Activated CD4-positive, CD25-positive, alpha-beta regulatory T cell treated with anti-CD3 and anti-CD28 coated beads, Interleukin-2, amount 50 U/mL, for 24 hours (primary cell): ENCODE measurements at places on chromosomes 11 and 22.

DNA sequence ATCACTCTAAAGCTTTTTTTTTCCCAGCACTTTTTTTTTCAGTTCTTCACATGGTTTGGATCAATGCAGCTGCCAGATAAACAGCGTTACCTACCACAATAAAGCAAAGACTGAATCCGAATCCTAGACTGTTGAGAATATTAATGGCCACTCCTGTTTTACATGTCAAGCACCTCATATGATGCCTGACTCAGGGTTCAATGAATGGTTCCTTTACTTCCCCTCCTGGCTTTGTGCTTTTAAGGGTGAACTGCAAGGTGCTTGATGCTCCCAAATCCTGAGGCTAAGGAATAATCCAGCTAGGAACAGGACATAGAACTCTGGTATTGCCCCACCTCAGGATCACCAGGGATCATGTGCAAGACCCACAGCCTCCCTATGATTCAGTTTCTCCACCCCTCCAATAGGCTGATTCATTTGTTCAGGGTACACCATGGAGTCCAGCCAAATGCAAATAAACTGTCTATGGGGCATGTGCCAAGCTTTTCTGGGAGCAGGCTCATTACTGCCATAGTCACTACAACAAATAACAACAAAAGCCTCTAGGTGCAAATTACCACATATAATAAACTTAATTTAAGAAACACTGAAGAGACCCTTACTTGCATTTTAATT is 104.3 kb downstream of the GAB2 start:
- ATAC-seq = no peak

DNA sequence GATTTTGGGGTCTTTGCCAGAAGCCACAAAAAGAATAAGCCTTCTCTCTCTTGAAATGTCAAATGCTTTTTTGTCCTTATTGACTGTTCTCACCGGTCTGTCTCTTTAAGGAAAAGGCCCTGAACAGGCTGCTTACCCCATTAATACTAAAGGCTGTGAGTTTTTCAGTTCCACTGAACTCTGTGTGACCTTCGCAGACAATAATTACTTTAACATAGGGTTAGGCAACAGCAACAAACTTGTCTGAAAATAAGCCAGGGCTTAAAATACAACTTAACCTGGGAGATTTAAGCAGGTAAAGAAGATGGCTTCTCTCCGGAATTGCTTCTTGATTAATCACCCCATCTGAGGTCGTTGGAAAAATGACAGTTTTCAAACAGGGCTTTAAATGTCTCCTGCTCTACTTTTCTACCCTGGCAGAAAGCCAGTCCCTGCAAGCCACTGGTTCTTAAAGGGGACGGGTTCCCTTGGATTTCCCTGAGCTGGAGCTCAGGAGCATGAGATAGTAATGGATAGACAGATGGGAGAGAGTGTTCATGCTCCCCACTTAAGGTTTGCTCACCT is 69.4 kb downstream of the ARL14EP start:
- ATAC-seq = no peak

- ATAC-seq = no peak
These were observed 71.0 kb upstream of the TP53I11 start for GRCh38 chr11:45021692-45022141.

GRCh38 chr22:45911601-45912271 is 65.2 kb downstream of the WNT7B start:
- ATAC-seq = no peak

DNA sequence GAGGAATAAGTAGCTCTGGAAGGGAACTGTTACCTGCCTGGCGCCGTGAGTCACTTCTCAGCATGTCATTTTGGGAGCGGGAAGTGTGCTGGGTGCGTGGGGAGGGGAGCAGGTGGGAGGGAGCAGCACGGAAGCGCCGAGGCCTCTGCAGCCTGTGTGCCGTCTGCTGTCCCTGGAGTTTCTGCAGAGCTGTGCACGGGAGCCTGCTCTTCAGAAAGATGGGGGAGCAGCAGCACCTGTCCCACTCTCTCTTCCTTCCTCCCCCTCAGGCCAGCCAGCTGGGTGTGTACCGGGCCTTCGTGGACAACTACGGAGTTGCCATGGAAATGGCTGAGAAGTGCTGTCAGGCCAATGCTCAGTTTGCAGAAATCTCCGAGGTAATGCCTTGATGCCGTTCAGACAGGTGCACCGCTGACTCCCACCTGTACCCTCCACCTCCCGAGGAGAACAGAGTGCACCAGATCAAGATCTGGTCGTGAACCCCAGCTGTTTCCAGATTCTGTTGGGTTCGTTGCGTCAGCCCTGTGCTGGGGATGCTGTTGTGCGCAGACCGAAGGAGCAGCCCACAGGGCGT is 87.9 kb downstream of the BCR start:
- ATAC-seq = no peak
